ENCODE measurements at places on chromosomes 11 and 22.
A peak's percentile ranks its signal among the peaks of the same experiment; 100 is the strongest.

DNA sequence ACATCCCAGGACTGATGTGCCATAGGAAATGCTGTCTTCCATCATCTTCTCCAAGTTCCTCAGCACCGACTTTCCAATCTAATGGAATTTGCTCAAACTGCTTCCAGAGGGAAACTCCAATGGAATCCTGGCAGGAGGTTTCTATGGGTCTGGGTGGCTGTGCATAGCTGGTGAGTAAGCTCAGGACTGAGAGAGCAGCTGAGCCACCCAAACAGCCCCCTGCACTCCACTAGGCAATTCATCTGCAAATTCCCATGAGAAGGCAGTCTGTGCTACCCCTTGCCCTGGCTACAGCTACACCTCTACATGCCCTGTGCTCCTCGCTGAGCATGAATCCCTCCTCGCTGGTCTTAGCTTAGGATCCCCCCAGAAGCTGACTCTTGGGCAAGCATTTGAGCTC, 127.9 kb upstream of the CSNK2A3 start:
- DNase-seq: no peak

DNA sequence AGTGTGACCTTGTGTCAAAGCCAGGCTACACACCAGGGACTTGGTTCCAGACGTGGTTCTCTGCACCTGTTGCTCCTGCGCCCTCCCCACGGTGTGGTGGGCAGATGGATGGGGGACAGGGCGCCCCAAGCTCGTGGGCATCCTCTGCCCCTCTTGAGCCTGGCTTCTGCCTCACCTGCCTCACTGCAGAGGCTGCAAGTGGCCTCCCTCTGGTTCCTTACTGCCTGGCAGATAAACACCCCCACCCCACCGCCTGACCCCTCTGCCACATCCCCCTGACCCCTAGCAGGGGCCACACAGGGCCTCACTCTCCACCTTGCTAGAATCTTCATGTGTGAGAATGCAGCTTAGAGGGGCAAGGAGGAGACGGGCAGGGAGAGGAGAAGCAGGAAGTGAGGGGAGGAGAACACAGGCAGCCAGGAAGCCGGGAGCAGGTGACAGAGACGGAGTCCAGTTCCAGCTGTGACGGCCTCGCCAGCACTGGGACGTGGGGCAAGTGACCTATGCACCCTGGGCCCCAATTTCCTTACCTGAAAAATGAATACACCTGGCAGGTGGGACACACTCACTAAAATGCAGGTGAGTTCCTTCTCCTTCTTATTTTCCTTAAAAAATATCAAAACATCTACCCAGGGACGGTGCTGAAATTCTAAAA, 178.3 kb downstream of the EFCAB6 start:
- no peak for DNase-seq

GRCh38 chr11:85967457-85967856, 101.4 kb downstream of the PICALM start:
- no peak for DNase-seq

- DNase-seq: no peak
These were observed 63.3 kb downstream of the PRMT3 start for GRCh38 chr11:20450829-20451228.

- no peak for DNase-seq
These were observed 4.9 kb upstream of the P2RY6 start for GRCh38 chr11:73267122-73267846.

DNA sequence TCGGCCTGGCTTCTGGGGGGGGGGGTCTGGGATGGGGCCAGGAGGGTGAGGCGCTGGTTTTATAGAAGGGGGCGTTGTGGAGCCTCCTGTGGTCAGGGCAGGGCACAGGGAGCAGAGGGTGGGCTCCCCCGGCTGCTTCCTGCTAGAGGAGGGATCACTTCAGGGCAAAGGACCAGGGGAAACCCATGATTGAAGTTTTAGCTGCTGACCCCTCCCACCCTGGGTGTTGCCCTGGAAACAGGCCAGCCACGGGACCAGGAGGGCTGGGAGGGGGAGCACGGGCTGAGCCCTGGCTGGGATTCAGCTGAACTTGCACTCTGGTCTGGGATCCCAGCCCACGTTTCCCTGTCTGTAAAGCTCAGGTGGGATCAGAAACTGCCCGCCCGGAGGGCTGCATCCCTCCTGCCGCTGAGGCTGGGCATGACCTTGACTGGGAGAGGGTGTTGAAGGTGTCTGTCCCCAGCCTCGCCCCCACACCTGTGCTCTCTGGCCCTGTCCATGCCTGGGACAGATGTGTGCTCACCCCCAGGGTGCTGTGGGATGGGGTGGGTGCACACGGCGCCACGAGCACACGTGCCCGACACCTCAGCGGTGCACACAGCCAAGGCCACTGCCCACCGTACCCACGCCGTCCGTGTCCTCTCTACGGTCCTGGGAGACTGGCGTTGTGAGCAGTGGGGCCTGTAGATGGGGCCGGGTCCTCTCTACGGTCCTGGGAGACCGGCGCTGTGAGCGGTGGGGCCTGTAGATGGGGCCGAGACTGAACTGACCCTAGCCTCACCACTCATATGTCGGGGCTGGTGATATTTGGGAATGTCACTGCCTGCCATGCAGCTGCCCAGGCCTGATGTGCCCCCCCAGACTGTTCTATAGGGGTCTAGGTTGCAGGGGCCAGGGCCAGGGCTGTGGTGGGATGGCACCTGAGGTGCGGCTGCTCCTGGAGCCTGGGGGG, 2.3 kb downstream of the TSPAN4 start:
- no peak for DNase-seq

DNA sequence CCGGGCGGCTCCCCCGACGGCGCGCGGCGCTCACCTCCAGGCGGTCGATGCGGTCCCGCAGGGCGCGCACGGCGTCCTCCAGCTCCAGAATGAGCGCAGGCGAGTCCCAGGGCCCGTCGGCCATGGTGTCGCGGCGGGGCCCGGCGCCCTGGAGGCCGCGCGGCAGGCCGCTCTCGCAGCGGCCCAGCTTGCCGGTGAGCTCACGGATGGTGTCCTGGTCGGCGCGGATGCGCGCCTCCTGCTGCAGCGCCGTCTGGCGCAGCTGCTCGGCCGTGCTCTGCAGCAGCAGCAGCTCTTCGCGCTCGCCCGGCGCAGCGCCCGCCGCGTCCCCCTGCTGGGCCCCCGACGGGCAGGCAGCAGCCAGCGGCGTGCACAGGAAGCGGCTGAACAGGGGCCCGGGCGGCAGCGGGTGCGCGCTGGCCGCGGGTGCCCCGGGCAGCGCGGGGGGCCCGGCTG, 599 bp downstream of the NPTXR start:
- DNase-seq: no peak

DNA sequence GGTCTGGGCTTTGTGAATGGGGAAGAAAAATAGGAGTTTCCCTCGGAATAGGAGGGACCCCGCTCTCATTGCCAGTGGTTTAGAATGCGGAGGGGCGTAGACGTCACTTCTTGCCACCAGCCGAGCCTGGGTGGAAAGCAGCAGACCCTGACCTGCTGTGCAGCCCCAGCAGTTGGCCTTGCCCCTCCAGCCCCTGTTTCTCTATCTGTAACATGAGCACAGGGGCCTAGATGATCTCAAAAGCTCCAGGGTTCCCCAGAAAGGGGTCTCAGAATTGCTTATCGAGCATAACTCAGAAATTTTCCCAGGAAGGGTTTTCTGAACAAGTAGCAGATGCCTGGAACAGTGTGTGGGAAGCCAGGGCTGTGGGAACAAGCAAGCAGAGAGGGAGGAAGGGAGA, 43.9 kb downstream of the C11orf91 start:
- no peak for DNase-seq

DNA sequence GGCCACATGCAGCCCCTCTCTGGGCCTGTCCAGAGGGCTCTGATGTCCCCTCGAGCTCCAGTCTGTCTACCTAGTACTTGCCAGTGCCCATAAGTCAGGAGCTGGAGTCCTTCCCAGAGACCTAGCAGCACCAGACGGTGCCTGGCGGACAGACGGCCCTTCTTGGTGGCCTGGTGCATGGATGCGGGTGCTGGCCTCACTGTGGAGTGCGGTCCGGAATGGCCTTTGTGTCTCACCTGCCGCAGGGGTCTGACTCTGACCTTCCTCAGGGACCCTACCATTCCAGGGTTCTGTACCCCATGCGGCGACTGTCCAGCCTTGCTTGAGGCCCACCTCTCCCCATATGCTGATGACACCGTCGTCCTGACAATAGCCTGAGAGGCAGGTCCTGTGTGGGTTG, 29.4 kb upstream of the SMIM38 start:
- no peak for DNase-seq

- no peak for DNase-seq
These were observed 8.8 kb upstream of the WNT11 start for GRCh38 chr11:76214968-76215548.

GRCh38 chr11:1387521-1387920, 2.2 kb upstream of the BRSK2 start:
- no peak for DNase-seq

GRCh38 chr11:65329944-65330403, 3.7 kb upstream of the DPF2 start:
- DNase-seq: peak; percentile 62

DNA sequence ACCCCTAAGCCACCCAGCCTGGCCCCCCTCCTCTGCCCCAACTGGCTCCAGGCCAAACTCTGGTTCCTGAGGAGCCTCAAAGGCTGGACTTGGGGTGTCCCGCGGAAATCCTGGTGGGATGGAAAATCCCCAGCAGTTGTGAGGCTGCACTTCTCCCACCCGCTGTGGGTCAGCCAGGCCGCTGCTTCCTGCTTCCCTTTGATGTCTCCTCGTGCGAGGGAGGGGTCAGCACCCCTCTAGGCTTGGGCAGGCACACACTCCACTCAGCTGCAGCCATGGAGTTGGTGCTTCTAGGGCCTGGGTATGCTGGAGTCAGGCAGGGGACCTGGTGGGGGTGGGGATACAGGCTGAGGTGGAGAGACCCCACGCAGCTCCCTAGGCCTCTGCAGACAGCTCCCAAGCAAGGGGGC, 12.0 kb downstream of the KCNQ1OT1 start:
- no peak for DNase-seq

GRCh38 chr22:38716826-38717225, 11.1 kb downstream of the GTPBP1 start:
- DNase-seq: no peak

DNA sequence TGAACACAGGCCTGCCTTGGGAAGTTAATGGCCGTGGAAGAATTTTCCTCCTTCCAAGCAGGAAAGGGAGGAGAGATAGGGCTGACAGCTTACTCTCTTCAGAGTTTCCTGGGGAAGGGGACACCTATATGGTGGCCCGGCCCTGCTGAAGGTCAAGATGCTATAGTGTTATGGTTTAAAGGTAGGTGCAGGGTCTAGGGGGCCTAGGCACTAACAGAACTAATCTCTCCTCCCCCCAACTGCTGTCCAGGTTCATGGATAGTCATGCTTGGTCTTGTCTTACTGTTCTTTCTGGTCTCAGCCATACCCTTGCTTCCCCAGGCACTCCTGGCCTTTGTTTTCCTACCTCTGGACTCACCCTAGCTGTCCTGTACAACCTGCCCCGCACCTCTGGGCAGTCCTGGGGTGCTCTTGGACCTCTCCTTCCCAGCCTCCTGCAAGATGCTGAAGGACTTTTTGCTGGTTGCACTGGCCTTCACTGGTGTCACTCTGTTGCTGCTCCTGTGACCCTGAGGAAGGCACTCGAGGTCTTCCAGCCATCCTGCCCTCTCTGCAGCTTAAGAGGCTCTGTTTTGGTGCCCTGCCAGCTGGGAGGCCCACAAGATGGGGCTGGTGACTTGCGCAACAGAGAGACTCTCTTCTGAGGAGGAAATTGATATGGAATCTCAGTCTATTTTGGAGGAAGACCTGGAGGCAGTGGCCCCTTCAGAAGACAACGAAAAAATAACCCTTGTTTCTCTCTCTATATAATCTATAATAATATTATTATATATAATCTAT, 17.9 kb downstream of the SEC14L3 start:
- no peak for DNase-seq
